Tibial nerve (tissue), 4 donors: ENCODE measurements at places on chromosomes 6 and 20.
A peak's percentile ranks its signal among the peaks of the same experiment; 100 is the strongest.

- DNase-seq = no peak
These were observed 23.9 kb upstream of the NAA20 start for GRCh38 chr20:19992996-19993908.

- no peak for DNase-seq
These were observed 4.6 kb upstream of the LSM14B start for GRCh38 chr20:62117658-62118057.

GRCh38 chr20:37160683-37161082, 18.4 kb upstream of the RPN2 start:
- DNase-seq = no peak

- DNase-seq = no peak
These were observed 164.2 kb downstream of the NFATC2 start for GRCh38 chr20:51378171-51378928.

DNA sequence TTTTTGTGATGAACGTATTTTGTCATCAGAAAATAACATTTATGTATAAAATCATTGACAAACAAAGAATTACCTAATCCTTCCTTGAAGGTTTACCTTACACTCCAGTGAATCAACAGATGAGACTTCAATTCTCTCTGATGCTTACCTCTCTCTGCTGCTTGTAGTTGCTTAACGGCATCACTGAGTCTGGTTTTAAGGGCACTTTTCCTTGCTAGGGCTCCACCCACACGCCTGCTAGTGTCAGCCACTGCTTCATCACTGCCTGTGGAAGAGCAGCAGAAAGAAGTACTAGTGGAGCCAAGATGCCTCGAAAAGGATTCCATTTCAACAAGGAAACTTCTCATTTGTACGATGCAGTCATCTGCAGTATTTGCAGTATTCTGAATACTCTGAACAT, 63.0 kb downstream of the FAM229B start:
- DNase-seq = no peak

- no peak for DNase-seq
These were observed 10.4 kb upstream of the ABHD16B start for GRCh38 chr20:63850689-63851547.

GRCh38 chr6:133590814-133591213, 298.1 kb upstream of the TCF21 start:
- no peak for DNase-seq

DNA sequence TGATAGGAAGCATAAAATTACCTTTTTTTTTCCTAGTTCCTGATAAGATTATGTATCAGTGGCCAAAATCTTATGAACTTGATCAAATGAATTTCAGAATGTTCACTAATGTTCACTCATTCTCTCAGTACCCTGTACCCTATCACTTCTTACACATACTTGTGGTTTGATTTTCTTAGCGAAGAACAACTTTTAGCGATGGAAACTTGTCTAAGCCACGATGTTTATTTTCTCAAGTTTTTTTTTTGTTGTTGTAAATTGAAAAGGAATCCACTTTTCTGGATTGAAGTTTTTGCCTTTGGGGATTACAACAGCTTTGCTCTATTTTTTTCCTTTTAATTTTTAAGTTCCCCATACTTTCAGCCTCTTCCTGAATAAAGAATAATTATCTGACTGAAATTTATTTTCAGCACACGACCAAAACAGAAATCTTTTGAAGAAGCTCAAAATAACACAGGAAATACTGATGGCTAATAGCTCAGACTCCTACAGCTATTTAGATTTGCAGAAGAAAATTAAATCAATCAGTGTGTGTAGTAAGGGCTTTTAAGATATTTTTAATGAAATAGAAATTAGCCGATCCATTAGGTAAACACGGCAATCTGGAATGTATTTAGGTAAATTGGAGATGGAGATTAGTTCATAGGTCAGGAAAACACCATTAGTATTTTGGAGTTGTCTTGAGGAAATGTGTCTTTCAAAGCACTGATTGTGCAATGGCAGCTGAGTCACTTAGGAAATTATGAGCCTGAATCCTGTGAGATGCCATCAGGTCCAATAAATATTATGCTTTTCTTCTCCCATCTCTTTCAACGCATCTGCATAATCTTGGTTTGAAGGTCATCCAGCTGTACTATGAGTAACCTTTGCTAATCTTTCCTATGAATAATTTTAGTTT, 217.5 kb downstream of the GJA1 start:
- DNase-seq = peak; percentile 79

DNA sequence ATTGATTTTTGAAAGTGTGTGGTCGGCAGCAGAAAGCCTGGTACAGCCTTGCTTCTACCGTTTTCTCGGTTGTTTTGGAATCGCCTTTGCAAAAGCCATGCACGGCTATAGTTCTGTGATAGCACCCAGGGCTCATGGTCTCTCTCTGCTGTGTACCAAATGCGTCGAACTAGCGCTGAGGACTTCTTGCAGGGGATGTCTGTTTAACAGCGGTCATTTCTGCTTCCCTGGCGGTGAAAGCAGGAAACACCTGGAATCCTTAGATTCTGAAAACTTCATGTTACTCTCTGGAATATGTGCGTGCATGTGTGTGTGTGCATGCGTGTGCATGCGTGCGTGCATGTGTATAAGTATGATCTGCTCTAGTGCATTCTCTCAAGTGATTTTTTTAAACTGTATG, 26.1 kb upstream of the GCNT2 start:
- no peak for DNase-seq

DNA sequence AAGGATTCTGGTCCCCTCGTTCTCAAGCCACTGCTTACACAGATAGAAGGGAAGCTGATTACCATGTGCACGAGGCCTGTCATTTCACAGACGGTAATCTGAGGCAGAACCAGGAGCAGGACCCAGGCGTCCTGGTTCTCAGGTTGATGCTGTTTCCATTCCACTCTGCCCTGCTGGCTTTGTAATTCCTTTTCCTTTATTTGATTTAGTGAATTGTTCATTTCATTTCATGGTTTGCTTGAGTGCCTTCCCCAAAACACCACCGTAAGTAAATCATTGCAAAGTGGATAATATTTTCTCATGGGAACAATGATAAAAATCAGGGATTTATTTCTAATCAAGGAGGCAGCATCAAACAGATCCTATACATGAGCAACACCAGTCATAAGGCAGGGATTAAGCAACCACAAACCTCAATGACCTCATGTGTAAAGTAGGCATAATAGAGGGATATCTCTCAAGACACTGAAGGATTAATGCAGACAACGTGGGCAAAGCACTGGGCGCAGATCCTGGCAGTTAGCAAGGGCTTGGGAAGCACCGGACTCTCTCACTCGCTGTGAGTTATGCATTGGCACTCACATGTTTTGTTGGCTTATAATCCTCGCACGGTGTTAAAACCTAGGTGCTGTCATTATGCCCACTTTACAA, 229.5 kb upstream of the FOXQ1 start:
- DNase-seq = no peak

- no peak for DNase-seq
These were observed 26.1 kb upstream of the FANCE start for GRCh38 chr6:35426074-35426473.

DNA sequence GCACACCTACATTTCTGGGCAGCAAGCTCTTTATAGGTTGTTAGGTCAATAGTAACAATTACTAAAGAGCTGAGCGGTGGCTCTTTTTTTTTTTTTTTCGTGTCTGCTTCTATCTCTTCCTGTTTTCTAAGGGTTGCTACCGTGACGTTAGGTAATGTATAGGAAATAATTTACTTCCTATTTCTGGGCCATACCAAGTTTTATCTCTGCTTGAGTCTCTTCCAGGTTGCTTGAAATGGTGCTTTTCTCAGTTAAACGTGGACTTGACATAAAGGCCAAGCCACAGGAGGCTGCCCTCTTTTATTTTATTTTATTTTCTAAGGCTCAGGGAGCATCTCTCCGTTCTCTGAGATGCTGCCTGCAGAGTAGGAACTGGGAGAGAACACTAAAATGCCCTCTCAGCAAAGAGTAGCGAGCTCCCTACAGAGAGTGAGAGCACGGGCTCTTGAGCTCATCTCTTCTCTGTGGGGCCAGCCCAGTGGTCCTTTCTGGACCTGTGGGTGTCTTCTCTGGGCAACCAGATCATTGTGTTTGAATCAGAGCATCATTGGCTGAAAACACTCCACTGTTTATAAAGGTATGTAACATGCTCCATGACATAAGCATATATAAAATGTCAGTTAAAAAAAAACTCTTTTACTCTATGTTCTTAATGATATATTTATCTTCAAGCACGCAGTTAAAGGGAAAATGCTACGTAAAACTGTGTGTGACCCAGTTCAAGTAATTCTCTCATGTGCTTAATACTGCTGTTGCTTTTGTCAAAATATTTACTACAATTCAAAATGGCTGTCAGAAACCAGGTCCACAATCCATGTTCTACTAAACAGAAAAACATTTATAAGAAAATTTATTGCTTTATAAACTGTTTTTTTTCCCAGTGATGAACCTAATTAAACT, at the start of gene ZNF831:
Gene ZNF831, plus strand, starts transcription at position 191 of the 900 bp plus-strand sequence. CDS start 27,199 bp downstream, outside the sequence.
- DNase-seq = no peak

- DNase-seq = no peak
These were observed 93.6 kb downstream of the RPP40 start for GRCh38 chr6:4910037-4910760.

DNA sequence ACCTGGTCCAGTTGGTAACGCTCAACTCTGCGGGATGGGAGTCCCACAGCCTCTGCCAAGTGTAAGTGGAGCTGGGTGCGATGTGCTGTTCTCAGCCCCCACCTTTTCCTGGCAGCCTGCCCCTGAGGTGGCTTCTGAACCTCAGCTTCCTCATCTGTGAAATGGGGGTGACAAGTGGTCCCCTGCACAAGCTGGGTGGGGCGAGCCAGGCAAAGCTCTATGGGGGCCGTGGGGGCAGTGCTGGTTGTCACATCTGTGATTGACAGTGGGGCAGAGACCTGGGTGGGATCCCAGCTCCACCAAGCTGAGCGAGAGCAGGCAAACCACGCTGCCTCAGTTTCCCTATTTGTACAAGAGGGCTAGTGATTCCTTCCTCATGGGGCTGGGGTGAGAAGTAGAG, 162.6 kb downstream of the SYCP2 start:
- DNase-seq = no peak

GRCh38 chr6:20313051-20313450, 88.6 kb upstream of the E2F3 start:
- no peak for DNase-seq

DNA sequence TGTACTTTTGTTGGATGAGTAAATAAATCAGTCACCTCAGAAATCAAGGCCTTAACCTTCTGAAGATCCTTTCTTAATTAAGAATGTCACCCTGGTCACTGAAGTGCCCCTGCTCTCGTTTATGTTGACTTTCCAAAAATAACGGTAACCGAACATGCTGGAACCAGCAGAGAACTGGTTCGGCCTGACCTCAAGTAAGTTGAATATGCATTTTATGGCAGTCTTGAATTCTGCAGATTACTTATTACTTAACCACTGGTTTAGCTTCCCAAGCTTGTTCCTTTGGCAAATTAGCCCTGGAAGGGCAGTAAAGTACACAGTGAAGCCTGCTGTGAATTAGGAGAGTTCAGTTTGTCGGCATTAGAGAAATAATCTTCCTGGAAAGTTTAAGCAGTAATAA, 12.2 kb downstream of the MAPRE1 start:
- no peak for DNase-seq

GRCh38 chr6:27091661-27092315, 155.7 kb upstream of the PRSS16 start:
- DNase-seq = no peak

- DNase-seq = no peak
These were observed 22.8 kb downstream of the ISM1 start for GRCh38 chr20:13243826-13244376.

DNA sequence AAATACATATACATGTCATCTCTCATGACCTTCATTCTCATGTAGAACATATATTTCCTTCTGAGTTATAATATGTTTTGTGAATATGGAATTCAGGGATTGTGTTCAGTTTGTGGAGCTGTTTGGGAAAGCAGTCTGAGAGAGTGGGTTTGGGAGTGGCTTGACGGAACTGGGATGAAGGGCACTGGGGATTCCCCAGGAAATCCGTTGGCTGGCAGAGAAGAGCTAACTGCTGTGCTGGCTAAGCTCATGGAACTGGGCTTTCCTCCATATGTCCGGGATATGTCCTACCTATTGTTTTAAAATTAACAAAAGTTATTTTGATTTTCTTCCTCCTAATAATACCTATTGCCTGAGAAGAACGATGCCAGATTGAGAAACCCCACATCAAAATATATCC, 359.5 kb upstream of the FLRT3 start:
- DNase-seq = no peak
